ENCODE measurements at places on chromosomes 4 and X.
A peak's percentile ranks its signal among the peaks of the same experiment; 100 is the strongest.

GRCh38 chr4:37304612-37305011 lies 60.1 kb downstream of the NWD2 start:
- no peak for DNase-seq

DNA sequence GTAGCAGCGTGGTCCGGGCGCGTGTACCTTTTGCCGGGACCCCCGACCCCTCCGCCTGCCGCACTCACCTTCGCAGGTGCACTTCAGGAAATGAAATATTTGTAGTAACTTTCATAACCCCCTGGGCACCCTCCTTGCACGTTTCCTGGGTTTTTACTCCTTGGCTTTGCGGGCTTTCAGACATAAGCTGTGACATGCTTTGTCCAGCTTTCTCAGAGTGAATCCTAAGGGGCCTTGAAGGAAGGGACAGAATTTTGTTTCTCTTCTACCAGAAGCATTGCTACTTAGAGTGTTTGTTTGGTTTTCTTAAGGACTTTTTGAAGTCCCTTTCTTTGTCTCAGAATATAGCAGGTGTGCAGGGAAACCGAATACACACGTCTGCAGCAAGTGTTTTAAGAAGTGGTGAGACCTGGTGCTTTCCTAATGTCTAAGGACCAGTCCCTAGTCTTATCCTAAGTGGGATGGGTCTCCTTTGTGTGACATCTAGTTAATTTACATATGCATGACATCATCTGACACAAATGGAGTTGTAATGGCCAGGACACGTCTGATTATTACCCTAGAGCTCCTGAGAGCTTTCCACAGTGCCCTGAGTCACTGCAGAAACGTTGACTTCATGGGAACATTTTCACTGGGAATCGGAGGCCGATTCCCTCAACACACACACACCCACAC lies 1.3 kb downstream of the FAM149A start:
- DNase-seq = peak; percentile 16

DNA sequence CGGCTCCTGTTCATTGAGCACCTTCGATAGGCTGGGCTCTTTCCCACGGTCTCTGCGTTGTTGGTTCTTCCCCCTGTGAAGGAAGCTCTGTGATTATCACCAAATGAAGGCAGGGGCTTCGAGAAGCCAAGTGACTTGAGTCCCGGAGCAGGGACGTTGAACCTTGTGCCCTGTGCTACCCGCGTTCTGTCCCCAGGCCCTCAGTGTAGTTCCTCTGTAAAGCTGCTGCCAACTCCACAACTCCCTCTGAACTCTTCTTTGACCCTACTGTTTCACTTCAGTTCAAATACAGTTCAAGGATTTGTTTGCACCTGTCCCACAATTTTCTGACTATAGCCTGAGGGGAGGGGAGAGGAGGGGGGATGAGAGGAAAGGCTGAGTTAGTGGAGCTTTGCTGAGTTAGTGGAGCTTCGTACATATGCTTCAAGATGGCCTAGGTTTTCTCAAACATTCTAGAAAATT lies 635 bp upstream of the PHF8 start:
- no peak for DNase-seq

DNA sequence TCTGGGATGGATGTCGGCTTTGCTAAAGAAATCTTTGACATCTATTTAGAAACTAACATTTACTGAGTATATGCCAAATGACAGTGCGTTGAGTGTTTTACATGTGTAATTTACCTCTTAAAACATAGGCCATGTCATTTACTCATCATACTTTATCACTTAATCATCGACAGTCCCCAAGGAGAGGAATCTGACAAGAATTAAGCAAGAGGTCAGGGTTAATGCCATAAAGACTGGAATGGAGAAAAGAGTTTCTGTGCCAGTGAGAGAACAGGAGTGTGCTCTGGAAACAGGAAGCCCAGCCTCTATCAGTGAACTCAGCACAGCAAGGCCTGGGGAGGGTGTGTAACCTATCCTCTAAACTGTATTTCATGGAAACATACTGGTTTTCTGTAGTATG lies 28.0 kb upstream of the AMOT start:
- no peak for DNase-seq

DNA sequence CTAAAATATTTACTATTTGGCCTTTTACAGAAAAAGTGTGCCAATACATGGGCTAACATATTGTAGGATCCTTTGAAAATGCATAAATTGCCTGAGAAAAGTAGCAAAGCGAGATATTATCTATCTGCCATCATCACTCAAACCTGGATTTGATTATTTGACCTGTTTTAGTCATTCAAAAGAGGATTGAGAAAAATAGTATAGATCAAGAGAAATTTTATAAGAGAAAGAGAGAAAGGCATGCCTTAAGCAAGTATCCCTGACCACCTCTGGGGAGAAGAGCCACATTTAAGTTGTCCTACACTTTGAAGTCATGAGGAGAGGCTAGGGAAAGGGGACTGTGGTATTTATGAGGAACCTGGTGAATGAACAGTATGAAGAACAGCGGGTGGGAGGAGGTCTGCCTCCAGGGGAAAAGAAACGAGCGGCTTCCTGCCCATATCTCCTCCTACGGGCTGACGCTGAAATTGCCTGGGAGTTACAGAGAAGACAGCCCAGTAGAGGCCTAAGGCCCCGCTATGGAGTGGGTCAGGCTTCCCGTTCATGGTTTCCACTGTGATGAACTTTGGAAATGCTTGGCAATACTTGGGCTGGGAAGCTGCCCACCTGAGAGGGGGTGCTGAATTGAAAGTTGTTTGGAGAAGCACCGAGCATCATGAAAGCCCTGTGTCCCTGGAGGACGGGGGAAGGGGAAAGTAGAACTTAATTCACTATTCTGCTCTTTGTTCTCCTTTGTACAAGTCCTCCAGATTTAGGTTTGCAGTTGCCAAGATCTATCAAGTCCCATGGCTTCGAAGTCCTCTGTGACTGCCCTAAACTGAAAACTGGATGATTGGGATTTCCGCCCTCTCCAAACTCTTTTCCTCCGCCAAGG lies 106.9 kb upstream of the ACSL4 start:
- DNase-seq = no peak

DNA sequence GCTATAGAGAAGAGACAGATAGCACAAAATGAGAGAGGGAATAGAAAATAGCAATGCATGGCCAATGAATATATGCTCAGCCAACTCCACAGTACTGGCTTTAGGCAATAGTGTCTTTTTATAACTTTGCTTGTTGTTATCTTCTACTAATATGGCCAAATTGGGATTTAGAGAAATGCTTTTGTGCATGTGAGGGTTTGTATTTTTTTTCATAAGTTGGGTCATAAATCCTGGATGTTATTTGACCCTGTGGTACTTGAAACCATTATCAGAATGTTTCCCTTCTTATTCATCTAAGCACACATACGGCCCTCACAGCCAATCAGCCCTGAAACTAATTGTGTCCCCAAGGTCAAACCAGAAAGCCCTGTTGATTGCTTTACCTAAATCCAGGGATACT lies 35.2 kb upstream of the LPAR4 start:
- DNase-seq = no peak

DNA sequence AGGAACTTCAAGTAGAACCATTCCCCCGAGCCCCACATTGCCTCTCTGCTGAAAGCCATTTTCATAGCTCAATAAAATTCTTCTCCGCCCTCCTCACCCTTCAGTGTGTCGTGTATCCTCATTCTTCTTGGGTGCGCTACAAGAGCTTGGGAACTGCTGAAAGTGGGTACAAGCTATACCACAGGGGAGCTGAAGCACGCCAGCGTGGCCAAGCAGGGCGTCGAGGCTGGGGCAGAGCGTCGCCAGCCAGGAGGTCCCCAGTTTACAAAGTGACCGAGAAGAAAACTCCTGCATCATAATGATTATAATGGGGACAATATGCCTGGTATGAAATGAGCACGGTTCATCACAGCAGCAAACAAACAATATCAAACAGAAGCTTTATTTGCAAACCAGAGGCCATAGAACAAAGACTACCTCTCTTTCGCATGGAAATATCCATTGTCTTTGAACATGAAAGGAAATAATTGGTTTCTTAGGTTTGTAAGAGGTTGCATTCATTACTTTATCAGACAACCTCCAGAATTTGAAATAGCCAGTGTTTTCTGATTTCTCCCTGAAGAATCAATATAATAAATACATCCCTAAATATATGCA lies 34.3 kb downstream of the RELL1 start:
- DNase-seq = no peak

DNA sequence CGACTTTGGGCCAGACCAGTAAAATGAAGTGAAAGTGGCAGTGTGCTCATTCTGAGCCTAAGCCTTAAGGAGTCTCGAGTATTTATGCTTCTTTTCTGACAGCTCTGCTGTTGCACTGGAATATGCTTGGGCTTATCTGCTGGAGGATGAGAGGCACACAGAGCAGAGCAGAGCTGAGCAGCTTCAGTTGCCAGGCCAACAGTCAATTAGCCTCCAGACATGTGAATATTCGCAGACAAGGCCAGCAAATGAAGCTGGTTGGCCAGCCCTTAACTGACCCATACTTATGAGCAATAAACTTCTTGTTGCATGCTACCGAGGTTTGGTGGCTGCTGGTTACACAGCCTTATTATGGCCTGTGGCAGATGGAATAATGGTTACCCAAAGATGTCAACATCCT lies 203.0 kb upstream of the GEMIN8 start:
- DNase-seq = no peak

DNA sequence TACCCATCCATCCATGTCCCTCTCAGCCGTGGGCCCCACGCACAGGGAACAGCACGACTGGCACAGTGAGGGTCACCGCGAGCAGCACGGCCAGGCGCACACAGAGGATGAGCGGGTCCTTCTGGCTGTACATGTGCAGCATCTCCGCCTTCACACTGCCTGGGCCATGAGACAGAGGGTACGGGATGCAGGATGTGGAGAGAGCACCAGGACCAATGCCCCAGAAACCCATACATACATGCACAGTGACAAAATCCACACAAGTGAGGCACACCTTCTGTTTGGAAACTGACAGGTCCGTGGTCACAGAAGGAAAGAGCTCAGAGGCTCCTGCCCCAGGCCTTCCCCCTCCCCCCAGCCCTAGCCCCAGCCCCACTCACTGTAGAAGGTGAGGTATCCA lies 9.5 kb downstream of the SLC38A5 start:
- DNase-seq = no peak

GRCh38 chr4:28247805-28248204 lies 1387.2 kb downstream of the STIM2 start:
- DNase-seq = no peak

- no peak for DNase-seq
Measured at GRCh38 chr4:36348403-36348938, 67.1 kb downstream of the DTHD1 start.

DNA sequence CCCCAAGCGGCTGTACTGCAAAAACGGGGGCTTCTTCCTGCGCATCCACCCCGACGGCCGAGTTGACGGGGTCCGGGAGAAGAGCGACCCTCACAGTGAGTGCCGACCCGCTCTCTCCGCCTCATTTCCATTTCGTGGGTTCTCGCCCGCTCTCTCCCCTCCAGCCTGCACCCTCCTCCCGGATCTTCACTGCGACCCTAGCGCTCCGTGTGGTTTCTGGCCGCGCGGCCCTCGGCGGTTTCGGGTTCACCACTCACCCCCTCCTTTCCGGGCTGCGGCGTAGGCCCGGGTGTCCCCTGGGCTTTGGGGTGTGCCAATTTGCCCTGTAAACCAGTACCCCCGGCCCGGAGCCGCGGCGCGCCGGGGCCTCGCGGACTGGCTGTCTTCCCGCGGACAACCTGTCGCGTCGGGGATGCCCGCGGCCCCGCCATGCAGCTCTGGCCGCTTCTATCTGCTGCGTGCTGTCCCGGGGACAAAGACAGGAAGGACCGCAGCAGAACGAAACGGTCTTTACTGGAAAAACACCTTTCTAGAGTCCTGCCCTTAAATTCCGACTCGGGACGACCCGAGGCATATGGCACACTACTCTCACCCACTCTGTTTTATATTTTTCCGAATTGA lies 737 bp downstream of the FGF2 start:
- no peak for DNase-seq

DNA sequence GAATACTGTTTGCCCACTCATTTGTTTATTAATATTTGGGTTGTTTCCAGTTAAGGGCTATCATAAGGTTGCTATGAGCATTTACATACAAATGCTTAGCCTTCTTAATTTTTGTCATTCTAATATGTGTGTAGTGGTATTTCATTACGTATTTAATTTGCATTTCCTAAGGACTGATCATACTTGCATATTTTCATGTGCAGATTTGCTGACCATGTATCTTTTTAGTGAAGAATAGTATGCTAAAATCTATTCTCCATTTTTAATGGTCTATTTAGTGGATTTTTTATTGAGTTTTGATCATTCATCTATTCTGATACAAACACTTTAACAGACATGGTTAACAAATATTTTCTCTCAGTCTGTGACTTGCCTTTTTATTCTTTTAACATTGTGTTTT lies 949.5 kb downstream of the RAB28 start:
- no peak for DNase-seq

GRCh38 chr4:75555294-75556164 lies at the start of gene ODAPH:
Gene ODAPH (plus strand): TSS chr4:75556066. CDS start chr4:75556083, 17 bp downstream.
- no peak for DNase-seq

- DNase-seq = no peak
Measured at GRCh38 chrX:40719731-40720130, 15.6 kb downstream of the MED14 start.

DNA sequence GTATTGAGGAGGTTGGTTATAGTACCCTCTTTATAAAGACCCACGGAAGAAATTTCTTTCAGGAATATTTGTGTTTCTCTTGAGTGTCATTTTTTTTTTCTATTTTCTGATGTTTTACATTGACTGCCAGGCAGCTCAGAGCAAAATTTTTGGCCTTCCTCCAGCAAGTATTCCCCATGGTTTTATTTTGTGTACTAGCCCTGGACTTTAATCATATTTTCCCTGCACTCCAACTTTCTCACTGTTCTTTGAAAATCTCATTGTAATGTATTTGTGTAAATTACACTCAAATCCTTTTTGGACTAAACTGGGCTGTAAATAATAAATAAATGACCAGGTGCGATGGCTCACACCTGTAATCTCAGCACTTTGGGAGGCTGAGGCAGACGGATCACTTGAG lies 45.6 kb upstream of the USP46 start:
- DNase-seq = no peak

GRCh38 chr4:89303814-89304388 lies 3.7 kb downstream of the GPRIN3 start:
- DNase-seq = no peak

GRCh38 chr4:128663325-128663724 lies 146.2 kb upstream of the JADE1 start:
- DNase-seq = no peak

- no peak for DNase-seq
Measured at GRCh38 chr4:169071747-169072146, 61.7 kb upstream of the CBR4 start.

GRCh38 chrX:34810916-34811315 lies 131.7 kb upstream of the FAM47B start:
- DNase-seq = no peak

GRCh38 chrX:40646489-40647306 lies 663 bp downstream of the CXorf38 start:
- no peak for DNase-seq

- DNase-seq = no peak
Measured at GRCh38 chrX:23451266-23451665, 116.6 kb downstream of the PTCHD1 start.

- no peak for DNase-seq
Measured at GRCh38 chrX:1075741-1076140, 136.7 kb downstream of the CRLF2 start.

- no peak for DNase-seq
Measured at GRCh38 chr4:108561116-108561515, 59.3 kb upstream of the RPL34 start.

GRCh38 chr4:127069675-127070074 lies 563.1 kb upstream of the INTU start:
- no peak for DNase-seq

All from NCI-H774 (cell line).